Activated CD8-positive, alpha-beta T cell treated with anti-CD3 and anti-CD28 coated beads for 36 hours (primary cell): ENCODE measurements at places on chromosomes 2 and 18. TPM values are rescaled to one million over a fixed set of nuclear protein-coding genes. Genes with fewer than 3 reads are reported as not detected.

DNA sequence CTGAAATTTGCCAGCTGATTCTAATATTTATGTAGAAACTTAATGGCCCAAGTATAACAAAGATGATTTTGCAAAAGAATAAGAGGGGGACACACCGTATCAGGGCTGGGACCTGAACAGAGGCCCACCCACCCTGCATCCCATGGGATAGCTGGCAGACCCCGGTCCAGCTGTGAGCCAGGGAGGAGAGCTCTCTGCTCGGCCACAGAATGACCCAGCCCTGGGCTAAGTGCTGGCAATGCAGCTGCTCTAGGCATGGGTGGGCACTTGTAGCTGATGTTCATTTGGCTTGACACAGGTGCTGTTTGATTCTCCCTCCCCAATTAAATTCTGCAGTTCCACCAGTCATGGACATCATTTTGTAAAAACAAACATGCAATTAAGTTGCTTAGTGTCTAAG lies 522.8 kb upstream of the RAB6C start:
- DNase-seq: no peak

GRCh38 chr2:85978883-85979780 lies 90.3 kb upstream of the ST3GAL5 start:
- DNase-seq: no peak

DNA sequence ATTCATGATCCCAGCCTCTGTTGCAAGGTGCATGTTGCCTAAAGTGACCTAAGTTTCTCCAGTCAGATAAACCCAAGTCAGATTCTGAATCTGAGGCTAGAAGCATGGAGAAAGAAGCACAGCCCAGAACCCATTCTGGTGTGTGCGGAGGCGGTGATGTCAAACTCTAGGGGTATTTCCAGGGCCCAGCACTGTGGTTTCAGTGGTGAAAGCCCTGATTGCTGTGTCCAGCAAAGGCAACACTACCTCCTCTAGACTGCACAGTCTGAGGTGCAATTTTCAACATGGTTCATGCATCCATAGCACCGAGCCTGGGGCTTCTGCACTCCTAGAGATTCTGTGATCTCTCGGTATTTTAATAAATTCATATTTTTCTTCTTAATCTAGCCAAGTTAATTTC lies 264.8 kb upstream of the KLHL29 start:
- no peak for DNase-seq

GRCh38 chr2:160139991-160140390 lies 60.1 kb downstream of the ITGB6 start:
- no peak for DNase-seq

DNA sequence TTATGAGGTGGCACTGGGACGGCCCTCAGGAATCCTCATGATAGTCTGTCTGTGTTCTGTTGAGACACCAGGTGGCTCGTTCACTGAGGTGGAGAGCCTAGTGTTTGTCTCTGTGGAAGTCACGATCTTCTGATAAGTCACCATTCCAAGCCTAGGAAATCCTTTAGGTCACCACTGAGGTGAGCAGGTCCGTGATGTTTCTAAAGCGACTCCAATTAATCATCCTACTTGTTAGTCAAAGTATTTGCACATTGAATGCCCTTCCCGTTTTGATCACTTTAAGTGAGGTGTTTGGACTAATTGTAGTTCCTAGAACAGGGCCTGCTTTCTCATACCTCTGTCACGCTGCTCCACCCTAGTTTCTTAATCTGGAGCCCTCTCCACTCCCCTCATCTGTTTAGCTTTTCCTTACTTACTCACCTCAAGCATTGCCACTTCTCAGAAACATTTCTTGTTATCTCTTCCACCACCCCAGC lies 28.0 kb upstream of the DSG3 start:
- DNase-seq: no peak

DNA sequence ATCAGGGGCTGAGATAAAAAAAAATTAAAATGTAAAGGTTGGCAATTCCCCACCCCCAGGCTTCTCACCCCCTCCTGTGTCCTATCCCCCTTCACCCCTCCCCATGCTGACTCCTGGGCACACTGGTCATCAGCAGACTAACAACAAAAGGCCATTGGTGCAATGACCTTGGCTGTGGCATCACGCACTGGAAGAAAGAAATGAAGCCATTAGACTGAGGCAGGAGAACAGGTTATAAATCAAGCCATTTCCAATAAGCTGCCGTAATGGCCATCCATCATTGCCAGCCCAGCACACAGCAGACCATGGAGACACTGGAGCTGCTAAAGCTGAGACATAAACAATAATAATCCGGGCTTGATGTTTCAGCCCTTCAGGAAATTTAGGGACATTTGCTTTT lies 342.4 kb upstream of the ETAA1 start:
- DNase-seq: no peak

The AGXT gene
- not detected for total RNA-seq

The ITGB6 gene
- not detected for total RNA-seq
